Kasumi-1 (cell line): ENCODE measurements at places on chromosomes 5 and 9.

DNA sequence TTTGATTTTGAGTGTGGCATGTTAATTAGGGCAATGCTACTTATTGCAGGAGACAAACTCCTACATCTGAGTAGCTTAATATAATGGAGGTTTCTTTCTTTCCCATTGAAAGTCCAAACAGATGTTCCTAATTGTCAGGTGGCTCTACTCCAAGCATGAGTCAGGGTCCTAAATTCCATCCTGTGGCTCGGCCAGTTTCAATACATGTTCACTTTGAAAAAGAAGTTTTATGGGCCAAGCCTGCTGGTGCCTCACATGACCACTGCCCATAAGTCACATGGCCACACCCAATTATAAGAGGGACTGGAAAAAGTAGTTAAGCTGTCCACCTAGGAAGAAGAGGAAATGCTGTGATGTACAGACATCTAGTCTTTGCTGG, 170.4 kb downstream of the ARRDC3 start:
- DNase-seq, result no peak

DNA sequence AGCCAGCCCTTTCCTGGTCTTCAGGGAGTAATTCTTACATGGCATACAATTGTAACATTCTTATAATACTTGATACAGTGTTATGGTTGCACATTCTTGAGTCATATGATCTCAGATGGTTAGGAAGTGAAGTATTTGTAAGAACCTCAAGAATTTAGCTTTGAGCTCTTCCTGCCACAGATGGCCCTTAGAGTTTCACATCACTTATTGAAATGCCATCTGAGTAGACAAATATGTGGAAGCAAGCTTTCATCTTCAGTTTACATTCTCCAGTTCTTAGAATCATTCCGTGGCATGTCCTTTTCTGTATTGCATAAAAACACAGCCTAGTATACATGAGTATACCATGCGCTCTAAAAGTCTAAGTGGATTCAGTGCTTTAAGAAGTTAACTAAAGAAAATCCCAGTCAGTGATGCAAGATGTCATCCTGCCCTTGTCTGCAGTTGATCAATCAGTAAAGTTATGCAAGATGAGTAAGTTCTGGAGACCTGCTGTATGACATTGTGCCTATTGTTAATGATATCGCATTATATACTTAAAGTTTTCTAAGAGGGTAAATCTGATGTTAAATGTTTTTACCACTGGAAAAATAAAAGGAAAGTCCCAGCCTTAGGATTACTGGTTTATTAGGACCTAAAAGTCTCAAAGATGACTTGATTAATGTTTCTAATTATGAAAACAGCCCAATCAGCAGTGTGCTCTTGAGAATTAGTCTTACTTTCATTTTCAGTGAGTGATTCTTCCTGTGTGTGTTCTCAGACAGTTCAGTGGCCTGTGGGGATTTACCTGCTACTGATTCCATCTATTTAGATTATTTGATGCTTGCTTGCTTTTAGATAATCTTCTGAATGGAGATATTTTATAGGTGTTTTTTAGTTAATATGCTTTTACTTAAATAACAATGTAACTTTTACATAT, 29.4 kb downstream of the RHOBTB3 start:
- DNase-seq, result no peak

DNA sequence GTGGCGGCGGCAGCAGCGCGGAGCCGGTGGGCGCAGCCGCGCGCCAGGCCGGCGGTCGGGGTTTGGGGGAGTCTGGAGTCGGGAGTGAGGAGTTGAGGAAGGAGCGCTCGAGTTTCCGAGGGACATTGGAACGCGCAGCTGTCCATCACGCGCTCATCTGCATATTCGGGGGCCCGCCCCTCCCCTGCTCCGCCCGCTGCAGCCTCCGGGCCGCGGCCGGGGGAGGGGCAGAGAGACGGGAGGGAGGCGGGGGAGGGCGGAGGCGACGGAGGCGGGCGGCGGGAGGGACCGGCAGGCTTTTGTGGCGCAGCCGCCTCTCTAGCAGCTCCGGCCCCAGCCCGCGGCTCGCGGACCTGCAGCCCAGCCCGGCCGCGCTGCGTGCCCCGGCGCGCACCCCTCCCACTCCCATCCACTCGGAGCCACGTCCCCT, at the start of gene IRX2:
TSS of gene IRX2 (minus strand) at position 86 of the 430 bp plus-strand sequence. CDS start 264 bp downstream, outside the sequence.
- DNase-seq, result no peak

- no peak for DNase-seq
These were observed 399.8 kb downstream of the OSTF1 start for GRCh38 chr9:75487856-75488718.

GRCh38 chr9:136342181-136343120, 15.1 kb downstream of the GPSM1 start:
- DNase-seq, result peak; percentile 47

- DNase-seq, result no peak
These were observed 99.5 kb upstream of the LMX1B start for GRCh38 chr9:126514037-126514821.

- DNase-seq, result no peak
These were observed 27.1 kb downstream of the SLC9A3 start for GRCh38 chr5:497090-497700.

DNA sequence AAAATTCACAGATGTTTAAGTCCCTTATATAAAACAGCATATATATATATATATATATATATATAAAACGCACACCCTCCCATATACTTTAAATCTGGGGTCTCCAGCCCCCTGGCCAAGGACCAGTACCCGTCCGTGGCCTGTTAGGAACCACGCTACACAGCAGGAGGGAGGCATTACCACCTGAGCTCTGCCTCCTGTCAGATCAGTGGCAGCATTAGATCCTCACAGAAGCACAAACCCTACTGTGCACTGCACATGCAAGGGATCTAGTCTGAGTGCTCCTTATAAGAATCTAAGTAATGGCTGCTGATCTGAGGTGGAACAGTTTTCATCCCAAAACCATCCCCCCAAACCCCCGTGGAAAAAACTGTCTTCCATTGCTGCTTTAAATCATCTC, 9.0 kb downstream of the PSIP1 start:
- no peak for DNase-seq

DNA sequence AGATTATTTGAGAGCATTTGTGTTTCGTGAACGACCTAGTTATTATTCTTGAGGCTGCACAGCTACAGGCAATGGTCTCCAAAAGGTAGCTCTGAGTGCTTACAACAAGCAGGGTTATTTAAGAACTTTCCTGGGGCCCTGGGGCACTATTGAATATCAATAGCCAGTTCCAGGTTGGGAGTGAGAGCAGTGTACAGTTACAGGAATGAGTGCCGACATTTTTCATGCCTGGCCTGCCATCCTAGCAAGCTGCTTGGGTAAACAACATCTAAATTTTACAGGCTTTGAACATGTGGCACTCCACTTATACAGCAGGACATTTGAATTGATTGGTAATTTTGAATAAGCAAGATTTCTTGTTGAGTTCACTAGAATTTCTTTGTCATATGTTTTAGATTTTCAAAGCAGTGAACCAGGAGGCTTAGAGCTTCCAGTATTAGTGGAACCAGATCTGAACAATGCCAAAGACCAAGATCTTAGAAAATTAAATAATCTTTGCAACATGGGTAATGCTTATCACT, 171.9 kb upstream of the GDNF start:
- DNase-seq, result no peak

- no peak for DNase-seq
These were observed 5.0 kb downstream of the EBF1 start for GRCh38 chr5:159094745-159095144.

GRCh38 chr9:20048985-20049384, 260.1 kb upstream of the SLC24A2 start:
- DNase-seq, result no peak

DNA sequence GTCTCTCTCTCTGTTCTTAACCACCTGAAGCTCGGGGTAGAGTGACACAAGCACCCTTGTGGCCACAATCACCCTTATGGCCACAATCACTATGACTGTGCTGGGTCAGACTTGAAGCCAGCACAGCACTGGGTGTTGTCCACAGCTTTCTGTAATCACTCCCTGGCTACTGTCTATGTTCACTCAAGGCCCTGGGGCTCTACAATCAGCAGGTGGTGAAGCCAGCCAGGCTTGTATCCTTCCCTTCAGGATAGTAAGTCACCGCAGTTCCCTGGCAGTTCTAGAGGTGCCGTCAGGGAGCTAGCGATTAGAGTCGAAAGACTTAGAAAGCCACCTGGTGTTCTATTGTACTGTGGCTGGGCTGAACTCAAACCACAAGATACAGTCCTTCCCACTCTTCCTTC, 44.2 kb downstream of the GDA start:
- DNase-seq, result no peak

DNA sequence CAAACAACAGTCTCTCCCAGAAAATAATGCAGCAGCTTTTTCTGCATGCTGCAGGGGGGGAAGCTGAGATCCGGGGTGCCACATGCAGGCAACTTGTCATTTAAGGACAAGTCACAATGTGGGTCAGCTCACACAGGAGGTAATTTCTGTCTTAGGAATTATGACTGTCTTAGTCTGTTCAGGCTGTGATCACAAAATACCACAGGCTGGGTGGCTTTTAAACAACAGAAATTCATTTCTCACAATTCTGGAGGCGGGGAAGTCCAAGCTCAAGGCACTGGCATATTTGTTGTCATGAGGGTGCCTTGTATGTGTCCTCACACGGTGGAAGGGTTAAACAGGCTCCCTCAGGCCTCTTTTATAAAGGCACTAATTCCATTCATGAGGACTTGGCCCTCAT, 127.7 kb downstream of the DIRAS2 start:
- no peak for DNase-seq

DNA sequence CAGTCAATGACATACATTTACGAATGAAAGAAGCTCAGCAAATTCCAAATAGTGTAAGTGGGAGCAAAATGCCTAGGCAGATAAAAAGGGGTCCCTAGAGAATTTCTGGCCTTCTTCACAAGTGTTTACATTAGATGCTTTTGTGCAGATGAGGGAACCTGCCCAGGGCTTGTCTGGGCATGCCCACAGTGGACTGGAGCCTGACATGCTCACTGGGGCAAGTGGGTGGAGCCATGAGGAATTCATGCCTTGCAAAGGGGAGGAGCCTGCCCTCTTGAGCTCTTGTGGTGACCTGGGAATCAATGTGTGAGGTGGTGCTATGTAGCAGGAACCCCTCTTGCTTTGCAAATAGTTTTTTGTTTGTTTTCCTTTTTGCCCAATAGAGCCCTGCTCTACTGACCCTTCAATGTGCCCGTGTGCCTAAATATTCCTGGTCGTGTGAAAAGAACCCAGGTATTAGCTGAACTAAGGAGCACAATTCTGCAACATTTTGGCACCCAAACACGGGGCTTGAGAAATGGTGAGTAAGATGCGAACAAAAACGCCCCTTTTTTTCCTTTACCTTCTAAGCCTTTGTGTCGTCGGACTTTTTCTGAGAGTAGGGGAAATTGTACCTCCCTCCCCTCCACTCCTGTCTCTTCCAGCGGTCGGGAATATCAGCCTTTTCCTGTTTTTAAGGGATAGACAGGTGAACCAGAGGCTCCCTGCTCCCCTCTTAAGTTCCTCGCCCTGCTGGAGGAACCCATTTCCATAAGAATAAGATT, 433.8 kb upstream of the CDH9 start:
- DNase-seq, result no peak

GRCh38 chr5:178240766-178241165, 8.2 kb upstream of the PHYKPL start:
- DNase-seq, result peak; percentile 53

- no peak for DNase-seq
These were observed 359.8 kb upstream of the IRX4 start for GRCh38 chr5:2242539-2242938.
